Ovary (tissue), 10 donors: ENCODE measurements at places on chromosomes 2 and 18. TPM values are rescaled to one million over a fixed set of nuclear protein-coding genes. Genes with fewer than 3 reads are reported as not detected.

Gene POTEI
- polyA plus RNA-seq = not detected

DNA sequence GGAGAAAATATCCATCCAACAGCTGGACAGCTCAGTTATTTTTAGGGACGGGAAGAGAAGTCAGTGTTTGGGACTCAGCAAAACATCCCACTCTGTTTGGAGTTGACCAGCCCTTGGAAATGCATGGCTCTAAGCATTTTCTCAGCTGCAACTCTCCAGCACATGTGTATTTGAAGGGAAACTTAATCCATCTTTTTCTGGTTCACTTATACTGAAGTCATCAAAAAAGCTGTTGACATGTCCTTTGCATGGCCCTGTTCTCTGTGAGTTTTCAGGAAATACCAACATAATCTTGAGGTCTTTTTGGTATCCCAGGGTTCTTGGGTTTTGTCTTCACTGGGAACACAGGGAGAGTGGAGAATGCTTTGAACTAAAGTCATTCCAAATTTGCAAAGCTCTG lies 91.9 kb upstream of the CELF4 start:
- DNase-seq = no peak

- DNase-seq = no peak
These were observed 548 bp upstream of the FBLN7 start for GRCh38 chr2:112137516-112138158.

- DNase-seq = no peak
These were observed 30.2 kb downstream of the RMND5A start for GRCh38 chr2:86750240-86750839.

GRCh38 chr2:222869252-222869560 lies 8.4 kb downstream of the ACSL3 start:
- no peak for DNase-seq

DNA sequence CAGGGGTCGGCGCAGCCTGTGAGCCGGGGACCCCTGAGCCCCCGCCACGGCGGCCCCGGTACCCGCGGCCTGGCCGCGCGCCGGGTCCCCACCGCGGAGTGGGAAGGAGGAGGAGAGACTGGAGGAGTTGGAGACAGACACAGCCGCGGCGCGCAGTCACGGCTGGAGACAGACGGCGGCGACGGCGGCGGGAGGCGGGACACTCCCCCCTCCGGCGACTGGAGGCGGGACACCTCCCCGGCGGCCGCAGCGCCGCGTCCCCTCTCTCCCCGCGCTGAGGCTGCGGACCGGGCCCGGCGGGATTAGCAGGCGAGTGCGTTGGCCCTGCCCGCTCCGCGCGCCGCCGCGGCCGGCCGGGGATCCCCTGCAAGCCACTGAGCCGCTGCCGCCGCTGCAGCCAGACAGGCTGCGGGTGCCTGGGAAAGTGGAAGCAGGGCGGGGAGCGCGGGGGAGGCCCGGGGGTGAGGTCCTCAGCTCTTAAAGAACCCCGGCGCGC lies 1.0 kb upstream of the LDLRAD4 start:
- peak; percentile 59 for DNase-seq

Gene LYG1
- polyA plus RNA-seq = 0.96 TPM

DNA sequence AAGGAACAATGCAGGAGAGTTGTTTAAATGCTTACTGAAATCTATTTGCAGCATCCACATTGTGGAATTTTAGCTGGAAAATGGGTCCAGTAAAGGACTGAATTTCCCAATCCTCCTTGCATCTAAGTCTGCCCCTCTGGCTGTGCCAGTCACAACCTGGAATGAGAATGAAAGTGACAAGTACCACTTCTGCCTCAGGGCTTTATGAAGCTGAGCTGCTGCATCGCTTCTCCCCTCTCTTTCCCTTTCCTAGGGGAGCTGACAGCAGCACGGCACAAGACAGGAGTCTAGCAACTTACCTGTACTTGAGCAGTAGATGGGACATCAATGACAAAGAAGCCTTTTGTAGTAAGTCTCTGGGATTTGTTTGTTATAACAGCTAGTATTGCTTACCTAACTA lies 27.3 kb upstream of the THSD7B start:
- no peak for DNase-seq

DNA sequence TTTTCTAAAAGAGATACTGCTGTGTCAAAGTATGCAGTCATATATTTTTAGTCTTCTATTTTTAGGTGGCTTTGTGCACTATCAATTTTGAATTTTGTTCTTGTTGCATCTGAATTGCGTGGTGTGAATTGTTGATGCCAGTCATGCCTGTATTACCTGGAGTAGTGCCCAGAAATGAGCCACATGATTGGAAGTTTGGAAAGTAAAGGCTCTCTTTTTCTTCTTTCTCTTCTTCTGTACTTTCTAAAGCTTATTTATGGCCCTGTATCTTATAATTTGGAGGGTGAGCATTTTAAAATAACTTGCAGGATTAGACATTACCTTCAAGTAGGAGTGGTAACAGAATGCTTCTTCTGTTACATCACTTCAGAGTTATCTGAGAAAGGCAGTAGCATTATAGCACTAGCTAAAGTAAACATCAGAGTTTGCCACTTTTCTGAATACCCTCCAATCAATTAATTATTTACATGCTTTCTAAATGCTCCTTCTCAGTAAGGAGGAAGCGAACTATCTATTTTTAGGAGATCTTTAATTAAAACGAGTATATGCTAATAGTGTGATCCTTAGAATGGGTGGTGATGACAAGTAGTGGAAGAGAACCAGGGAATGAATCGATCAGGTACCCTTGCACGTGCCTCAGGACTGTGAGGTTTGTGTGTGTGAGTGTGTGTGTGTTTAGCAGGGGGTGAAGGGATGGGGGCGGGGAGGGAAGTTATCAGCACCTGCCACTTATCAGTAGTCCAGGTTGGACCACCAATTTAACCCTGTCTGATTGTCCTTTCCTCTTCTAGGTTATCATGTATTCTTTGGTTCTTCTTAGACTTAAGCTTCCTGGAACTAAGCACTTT lies 112.5 kb downstream of the MAP3K20 start:
- no peak for DNase-seq

Gene GBX2
- polyA plus RNA-seq = not detected

GRCh38 chr2:38128653-38129052 lies 52.7 kb upstream of the CYP1B1 start:
- DNase-seq = no peak

Gene CPLX4
- not detected for polyA plus RNA-seq

Gene LBX2
- not detected for polyA plus RNA-seq

DNA sequence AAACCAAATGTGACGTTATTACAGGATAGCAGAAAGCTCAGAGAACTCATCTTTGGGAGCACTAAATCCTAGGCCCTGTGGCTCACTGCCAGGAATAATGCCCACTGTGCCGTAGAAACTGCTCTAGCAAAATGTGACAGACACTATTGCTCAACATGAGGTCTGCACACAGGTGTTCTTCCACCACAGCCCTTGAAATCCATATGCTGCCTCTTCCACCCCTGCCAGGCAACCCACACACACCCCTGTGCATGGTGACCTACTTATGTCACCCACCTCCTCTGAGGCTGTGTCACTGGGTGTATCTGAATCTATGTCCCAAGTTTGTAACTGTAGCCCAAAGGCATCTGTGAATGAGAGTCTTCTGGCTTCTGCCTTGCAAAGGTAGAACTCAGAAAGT lies 66.1 kb upstream of the MBOAT2 start:
- DNase-seq = no peak
